ENCODE measurements at places on chromosomes 5 and 9.

DNA sequence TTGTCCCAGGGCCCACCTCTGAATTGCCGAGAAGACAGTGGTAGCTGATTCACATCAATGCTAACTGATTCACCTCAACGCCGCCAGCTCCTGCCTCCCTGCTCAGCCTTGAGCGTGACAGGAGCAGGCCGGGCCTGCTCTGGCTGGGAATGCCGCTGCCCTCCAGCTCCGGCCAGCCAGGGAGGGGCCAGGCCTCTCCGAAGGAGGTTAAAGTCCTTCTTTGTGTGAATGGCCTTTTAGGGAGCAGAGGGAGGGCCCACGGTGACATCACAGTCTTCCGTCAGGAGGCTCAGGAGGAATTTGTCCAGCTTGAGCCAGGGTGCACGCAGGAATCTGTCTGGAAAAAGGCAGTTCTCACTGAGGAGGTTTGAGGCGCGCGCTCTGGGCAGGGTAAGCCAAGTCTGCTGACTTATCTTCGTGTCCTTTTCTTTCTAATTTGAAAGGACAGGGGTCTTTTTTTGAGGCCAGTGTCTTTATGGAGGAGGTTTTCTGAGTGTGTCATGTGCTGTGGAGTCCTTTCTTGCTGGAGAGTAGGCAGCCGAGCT lies 82.7 kb downstream of the C9orf152 start:
- no peak for DNase-seq

DNA sequence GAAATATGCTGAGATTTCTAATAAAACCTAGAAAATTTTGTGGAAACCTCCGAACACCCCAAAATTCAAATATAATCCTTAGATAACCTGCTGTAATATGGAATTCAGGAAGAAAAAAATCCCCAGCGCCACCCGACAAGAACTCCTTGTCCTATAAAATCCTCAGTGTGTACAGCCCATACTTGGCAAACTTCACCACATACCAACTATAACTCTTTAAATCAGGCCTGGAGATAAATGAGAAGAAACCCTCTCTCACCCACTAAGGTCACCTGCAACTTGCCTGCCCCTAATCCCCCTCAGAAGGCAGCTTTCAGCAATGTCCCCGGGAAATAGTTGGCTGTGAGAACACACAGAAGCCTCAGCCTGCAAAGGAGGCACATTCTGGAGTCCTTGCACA lies 90.5 kb downstream of the SH3TC2 start:
- no peak for DNase-seq

- DNase-seq: no peak
Measured at GRCh38 chr5:173399851-173400250, 71.6 kb upstream of the STC2 start.

DNA sequence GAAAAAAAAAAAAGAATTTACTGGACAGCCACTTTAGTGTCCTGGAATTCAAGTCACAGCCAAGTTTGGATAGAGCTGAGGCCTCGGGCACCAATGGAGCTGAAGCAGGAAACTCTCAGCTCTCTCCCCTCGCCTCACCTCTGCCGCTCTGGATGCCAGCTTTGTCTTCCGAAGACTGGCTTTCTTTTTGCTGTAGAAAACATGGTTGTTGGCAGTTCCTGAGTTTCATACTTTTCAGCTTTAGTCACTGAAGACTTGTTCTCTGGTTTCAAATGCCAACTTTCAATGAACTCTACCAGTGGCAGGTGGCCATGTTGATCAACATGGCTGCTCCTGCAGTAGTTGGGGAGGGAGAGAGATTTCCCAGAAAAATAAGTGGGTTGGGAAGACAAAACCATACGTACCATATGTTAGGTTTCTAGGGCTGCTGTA lies 142.2 kb downstream of the SNX18 start:
- no peak for DNase-seq

GRCh38 chr9:114720086-114720676 lies 38.2 kb upstream of the TEX48 start:
- no peak for DNase-seq

GRCh38 chr9:77386187-77386586 lies 208.9 kb downstream of the VPS13A start:
- no peak for DNase-seq

GRCh38 chr5:17411436-17412402 lies 86.3 kb upstream of the TAF11L2 start:
- no peak for DNase-seq

- no peak for DNase-seq
Measured at GRCh38 chr5:170449232-170449631, 54.6 kb upstream of the KCNIP1 start.

GRCh38 chr5:124457101-124457500 lies 289.3 kb downstream of the ZNF608 start:
- DNase-seq: no peak

- no peak for DNase-seq
Measured at GRCh38 chr5:78586251-78586650, 62.3 kb downstream of the LHFPL2 start.

DNA sequence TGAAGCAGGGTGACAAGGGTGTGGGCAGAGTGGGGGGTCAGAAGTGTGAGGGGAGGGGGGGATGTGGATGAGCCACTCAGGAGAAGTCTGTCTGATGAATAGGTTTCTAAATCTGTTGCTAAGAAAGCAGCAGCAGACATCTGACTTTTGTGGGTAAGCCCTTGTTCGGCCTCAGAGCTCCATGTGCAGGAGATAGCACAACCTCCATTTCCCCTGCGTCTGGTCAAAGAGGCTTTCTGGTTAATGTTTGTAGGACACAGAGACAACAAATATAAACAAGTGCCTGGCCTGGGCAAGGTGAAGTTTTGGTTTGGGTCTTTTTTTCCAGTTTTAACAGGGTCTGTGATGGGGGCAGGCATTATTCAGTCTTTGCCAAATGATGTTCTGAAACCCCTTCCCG lies 57.0 kb upstream of the GNE start:
- DNase-seq: no peak

DNA sequence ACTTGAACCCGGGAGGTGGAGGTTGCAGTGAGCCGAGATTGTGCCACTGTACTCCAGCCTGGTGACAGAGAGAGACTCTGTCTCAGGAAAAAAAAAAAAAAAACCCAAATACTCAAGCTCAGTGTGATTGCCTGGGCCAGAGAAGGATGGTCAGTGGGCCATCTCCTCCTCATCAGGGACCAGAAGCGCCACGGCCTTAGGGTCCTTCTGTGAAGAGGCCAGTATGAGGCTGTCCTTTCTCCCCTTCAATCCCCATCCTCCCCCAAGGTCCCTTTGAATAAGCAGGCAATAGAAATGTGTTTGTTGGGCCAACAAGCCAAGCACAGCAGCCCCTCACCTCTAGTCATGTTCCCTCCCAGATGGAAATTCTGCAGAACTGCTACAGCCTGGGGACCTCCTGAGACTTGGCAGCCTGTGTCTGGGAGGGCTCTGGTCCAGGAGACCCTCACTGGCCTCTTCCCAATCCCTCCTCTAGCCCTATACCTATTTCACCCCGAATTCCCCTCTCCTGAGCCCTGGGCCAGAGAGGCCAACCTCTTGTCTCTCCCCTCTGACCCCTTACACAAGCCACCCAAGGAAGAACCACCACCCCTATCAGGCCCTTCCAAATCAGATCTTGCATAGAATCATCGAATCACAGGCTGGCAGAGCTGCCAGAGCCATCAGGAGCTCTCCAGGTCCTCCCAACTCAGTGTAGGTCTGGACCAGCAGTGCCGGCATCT lies 1.0 kb downstream of the CSF1R start:
- no peak for DNase-seq

DNA sequence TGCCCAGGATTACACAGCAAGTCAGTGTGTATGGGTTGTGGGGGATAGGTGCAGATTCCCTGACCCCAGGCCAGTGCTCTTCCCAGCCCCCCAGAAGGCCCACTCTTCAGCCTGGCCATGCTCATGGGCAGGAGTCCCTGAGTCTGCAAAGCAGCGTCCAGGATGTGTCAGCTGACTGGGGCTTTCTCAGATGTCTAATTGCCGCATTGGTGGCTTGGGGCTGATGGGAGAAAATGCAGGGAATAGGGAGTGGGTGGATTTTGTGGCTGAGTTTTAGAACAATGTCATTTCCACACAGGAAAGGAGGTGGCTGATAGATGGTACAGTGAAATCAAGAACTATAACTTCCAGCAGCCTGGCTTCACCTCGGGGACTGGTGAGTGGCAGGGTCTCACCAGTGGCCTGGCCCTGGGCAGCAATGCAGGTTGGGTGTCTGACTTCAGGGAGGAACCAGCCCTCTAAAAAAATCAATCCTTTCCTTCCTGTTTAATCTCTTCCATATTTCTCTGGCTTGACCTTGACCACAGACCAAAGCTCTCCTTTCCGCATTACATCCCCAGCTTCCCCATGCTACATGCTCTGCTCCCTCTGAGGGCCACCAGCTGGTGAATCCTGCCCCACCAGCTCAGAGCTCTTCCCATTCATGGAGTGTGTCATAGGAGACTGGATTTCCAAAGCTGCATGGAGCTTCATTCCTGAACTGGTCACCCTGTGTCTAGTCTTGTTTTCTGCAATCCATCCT lies 14.2 kb downstream of the GLIPR2 start:
- DNase-seq: no peak

DNA sequence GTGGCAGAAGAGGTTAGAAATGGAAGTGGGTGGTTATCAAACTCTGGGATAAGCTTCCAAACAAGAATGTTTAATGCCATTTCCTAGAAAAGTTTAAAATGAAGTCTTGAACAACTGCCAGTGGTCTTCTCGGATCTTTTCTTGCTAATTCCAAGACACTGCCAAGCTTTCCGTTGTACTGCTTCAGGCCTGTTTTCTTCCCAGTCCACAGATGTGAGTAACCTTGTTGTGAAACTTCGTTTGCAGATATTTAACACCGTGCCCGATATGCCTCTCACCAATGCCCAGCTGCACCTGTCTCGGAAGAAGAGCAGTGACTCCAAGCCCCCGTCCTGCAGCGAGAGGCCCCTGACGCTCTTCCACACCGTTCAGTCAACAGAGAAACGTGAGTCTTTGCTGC lies 269.8 kb downstream of the NR3C1 start:
- no peak for DNase-seq

DNA sequence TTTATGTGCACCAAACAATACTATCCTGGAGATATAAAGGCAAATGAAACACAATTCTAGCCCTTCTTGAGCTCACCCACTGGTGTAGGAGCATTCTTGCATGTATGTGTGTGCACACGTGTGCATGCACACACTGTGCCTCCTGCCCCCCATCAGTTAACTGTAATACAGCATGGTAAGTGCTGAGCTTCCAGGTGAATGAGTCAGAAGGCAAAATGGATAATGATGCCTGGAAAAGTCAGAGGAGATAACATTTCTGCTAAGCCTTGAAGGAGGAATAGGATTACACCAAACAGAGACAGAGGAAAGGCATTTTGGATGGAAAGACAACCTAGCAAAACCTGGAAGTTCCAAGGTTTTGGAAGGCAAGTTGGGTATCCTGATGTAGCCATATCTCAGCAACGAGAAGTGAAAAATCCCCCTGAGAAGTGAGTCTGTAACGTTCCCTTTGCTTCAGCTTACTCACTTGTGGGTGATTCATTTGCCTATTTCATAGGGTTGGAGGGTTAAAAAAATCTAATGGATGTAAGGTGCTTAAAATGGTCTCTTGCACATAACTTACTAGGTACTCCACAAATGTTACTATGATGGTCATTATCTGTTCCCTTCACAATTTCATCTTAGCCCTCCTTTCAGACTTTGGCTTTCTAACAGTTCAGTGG lies 101.4 kb upstream of the STC2 start:
- DNase-seq: no peak

DNA sequence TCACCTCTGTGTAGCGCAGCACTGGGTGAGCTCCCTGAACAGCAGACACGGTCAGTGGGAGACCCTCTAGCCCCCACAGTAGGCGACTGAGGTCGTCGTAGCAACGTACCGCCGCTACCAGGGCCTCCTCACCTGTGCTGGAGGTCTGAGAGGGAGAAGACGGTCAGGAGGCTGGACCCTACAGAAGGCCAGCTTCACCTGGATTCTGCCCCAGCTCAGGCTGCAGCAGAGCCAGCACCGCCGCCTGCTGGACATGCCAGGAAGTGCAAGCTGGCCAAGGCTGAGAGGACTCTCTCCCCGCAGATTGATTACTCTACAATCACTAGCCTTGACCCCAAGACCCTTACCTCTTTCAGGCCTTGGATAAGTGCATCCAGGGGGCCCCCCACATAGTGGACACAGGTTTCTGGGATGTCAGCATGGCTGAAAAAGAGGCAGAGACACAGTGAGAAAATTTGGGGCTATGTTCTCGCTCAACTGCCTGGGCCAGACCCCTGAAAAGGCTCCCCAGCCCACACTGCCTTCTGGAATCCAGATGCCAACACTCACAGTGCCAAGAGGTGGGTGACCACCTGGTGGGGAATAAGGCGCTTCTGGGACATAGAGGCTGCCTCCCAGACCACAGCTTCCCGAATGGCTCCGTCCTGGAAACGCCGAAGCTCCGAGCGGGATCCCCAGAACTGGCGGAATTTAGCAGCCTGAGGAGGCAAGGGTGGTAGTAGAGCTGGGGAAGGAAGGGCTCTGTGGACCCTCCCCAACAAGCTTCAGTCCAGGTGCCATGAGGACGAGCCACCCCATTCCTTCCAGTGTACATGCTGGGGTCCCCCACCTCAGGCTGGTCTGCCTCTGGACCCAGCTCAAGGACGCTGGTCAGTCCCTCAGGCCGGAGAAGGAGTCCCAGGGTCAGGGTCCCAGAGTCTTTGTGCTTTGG lies 6.9 kb downstream of the NOL6 start:
- DNase-seq: peak; percentile 53

DNA sequence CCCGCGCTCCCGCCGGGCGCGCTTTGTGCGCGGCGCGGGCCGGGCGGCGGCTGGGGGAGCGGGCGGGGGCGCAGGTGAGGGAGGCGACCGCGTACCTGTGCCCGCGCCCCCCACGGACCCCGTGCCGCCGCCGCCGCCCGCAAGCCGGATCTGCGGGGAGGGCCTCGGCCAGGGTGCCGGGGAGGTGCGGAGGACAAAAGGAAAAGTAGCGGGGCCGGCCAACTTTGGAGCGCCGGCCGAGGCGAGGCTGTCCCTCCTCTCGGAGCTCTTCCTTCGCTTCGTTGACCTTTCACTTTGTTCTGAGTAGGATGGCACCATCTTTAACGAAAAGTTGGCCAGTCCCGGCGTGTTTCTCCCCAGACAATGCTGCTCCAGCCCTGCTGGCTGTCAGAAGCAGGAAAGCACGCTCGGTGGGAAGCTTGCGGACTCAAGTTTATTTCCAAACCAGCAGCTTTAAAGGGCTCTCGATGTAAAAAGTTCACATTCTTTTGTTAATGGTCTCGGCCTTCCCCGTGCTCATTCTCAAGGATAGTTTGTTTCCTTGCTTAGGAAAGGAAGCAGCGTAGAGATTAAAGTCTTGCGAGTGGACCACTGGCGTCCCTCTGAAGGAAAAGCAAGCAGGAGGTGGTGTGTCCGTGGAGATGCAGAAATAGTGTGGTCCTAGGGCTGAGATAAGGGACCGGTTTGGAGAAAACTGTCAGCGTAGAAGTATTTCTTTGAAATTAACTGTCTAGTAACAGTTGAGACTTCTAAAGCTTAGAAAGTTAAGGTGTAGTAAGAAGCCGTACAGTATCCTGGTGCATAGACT lies 639 bp downstream of the EHMT1 start:
- no peak for DNase-seq

GRCh38 chr9:272251-273213 lies 57.9 kb downstream of the DOCK8 start:
- peak; percentile 36 for DNase-seq

Measured in stimulated activated CD8-positive, alpha-beta memory T cell treated with anti-CD3 and anti-CD28 coated beads, Interleukin-4, amount 100 ng/mL, for 1 hour (primary cell).